ENCODE measurements at places on chromosomes 2 and 18.

DNA sequence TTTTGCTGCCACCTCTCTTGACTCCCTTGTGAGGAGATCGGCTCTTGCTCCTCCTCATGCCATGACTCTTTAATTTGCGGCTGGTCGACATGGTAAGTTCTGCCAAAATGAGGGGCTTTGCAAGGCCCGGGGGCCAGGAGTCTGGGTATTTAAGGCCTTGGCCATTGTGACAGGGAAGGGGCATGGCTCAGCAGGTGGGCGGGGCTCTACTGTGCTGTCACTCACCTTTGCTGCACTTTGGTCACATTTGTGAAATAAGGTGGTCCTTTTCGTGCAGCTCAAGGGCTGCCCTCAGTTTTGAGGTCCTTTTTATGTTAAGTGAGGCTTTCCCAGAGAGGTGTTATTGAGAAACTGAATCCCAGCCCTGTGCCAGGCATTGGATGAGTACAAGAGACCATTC lies at the start of gene TNP1:
Gene TNP1 (minus strand): TSS at position 121 of the 400 bp plus-strand sequence. CDS start 30 bp downstream, at position 91.
- DNase-seq, result no peak

GRCh38 chr2:18589354-18589753 lies at the start of gene NT5C1B:
Gene NT5C1B, minus strand, starts transcription at chr2:18589569. Its CDS starts 101 bp downstream, at chr2:18589468.
- DNase-seq, result no peak

GRCh38 chr2:210577263-210578071 lies 21.1 kb downstream of the CPS1 start:
- DNase-seq, result peak; percentile 17

- DNase-seq, result no peak
These were observed 77.4 kb downstream of the DYSF start for GRCh38 chr2:71530641-71531332.

- DNase-seq, result no peak
These were observed 148.5 kb upstream of the DNMT3A start for GRCh38 chr2:25490217-25490616.

DNA sequence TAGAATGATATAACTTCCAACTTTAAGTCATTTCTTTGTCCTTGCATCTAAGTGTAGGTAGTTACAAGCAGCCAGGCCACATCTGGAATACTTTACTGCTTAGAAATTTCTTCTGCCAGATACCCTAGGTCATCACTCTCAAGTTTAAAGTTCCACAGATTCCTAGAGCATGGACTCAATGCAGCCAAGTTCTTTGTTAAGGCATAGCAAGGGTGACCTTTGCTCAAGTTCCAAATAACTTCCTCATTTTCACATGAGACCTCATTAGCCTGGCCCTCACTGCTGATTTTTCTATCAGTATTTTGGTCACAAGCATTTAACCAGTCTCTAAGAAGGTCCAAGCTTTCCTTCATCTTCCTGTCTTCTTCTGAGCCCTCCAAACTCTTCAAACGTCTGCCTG lies 7.8 kb upstream of the UGT1A9 start:
- no peak for DNase-seq

- no peak for DNase-seq
These were observed 74.2 kb downstream of the CYRIA start for GRCh38 chr2:16591370-16591933.

DNA sequence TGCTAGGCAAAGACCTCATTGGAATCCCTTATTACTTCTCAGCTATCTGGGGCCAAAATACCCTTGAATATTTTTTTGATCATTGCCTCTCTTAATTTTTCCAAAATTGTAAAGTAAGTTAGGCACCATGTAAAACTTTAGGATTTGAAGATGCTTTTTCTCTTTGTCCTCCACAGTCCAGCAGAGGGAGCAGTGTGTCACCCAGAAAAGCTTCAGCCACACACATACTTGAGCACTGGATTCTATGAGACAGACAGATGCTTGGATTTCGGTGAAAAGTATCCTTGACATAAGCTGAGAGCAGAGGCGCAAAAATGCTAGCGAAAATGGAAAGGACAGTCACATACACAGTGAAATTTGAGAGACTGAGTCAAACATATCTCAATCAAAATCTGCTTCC lies 74.7 kb upstream of the KCNJ3 start:
- peak; percentile 1 for DNase-seq

- DNase-seq, result peak; percentile 47
These were observed 61.2 kb downstream of the CCDC85A start for GRCh38 chr2:56244911-56245530.

DNA sequence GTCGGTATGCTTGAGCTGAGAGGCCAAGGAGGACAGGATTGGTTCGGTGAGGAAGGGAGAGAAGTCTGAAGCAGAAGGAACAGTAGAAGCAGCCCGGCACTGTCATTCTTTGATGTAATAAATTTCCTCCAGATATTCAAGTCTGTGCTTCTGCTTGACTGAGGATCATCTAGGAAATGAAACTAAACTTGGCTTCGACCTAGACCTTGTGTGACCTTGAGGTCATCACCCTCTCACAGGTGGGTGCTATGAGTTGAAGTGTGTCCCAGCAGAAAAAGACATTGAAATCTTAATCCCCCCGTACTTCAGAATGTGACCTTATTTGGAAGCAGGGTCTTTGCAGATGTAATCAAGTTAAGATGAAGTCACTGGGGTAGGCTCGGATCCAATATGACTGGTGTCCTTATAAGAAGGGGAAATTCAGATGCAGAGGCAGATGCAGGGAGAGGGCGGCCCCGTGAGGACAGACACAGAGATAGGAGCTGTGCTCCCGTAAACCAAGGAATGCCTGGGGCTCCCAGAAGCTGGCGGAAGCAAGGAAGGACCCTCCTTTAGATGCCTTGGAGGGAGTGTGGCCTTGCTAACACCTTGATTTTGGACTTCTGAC lies 49.0 kb downstream of the PRKCE start:
- no peak for DNase-seq

DNA sequence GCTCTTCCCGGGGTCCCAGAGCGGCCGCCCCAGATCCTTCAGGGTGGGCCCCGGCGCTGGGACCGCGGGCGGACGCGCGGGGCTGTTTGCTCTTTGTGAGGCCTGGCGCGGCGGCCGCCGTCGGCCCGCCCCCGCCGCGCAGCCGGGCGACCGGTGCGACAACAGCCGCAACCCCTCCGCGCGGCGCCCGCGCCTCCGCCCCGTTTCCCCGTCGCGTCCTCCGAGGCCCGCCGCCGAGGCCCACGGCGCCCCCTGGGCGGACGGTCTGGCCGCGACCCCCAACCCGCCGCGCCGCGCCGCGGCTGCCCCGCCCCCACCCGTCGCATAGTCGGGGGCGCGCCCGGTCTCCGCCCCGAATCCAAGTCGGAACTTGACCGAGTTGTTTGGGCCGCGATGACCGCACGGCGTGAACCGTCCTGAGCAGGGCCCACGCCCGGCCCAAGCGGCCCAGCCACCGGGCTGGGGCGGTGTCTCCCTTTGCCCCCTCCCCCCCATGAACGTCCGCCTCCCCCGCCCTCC lies 448 bp downstream of the YPEL5 start:
- DNase-seq, result no peak

DNA sequence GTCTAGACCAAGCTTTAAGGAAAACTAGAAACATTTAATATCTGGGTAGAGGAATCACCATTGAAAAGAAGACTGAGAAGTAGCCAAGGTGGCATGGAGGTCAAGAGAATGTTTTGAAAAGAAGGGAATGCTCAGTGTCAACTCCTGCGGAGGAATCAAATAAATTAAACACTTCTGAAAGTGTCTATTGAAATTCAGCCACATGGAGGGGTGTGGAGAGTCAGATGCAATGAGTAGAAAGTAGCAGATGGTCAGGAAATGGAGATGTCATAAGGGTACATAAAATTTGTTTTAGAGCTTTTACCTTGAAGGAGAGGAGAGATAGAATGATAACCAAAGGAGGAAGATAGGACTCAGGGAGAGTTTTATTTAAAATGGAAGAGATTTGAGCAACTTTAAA lies 35.1 kb downstream of the NLRC4 start:
- DNase-seq, result no peak

GRCh38 chr18:54983041-54983686 lies 23.9 kb upstream of the CCDC68 start:
- peak; percentile 38 for DNase-seq

- DNase-seq, result no peak
These were observed 6.7 kb upstream of the OSR1 start for GRCh38 chr2:19365126-19365525.

- DNase-seq, result no peak
These were observed 14.5 kb downstream of the PDCD1 start for GRCh38 chr2:241844066-241844728.

DNA sequence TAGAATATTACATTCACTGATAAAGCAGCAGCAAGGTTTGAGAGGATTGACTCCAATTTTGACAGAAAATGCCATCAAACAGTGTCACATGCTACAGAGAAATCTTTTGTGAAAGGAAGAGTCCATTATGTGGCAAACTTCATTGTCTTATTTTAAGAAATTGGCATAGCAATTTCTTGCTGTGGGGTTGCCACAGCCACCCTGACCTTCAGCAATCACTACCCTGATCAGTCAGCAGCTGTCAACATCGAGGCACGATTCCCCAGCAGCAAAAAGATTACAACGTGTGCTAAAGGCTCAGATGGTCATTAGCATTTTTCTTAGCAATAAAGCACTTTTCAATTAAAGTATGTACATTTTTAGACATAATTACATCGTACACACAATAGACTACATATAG lies 74.7 kb downstream of the PRKCE start:
- DNase-seq, result no peak

DNA sequence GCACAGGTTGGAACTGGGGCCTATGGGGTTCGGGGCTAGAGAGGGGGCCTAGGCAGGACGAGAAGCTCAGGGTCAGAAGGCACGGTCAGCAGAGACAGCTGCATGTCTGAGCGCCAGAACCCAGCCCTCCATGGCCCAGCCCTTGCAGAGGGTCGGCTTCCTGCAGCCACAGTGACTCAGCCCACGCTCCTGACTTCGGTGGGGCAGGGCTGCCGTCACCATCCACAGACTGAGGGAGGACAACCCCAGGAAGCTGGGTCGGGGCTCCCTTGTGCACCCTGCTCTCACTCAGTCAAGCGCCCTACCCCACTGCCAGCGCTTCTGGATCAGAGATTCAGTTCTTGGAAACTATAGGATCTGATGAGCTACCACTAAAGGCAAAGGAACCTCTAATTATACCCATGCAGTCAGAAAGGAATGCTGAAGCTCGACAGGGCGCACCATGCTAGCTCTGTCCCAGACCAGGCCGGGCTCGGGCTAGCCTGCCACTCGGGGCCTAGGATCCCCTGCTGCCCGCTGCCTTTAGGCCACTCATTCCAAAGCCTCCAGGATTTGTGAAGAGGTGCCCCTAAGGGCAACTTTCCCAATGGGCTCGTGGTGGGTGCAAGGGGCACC lies 3.0 kb downstream of the ACTR1B start:
- DNase-seq, result no peak

- peak; percentile 26 for DNase-seq
These were observed 22.8 kb downstream of the NFE2L2 start for GRCh38 chr2:177241711-177242120.

DNA sequence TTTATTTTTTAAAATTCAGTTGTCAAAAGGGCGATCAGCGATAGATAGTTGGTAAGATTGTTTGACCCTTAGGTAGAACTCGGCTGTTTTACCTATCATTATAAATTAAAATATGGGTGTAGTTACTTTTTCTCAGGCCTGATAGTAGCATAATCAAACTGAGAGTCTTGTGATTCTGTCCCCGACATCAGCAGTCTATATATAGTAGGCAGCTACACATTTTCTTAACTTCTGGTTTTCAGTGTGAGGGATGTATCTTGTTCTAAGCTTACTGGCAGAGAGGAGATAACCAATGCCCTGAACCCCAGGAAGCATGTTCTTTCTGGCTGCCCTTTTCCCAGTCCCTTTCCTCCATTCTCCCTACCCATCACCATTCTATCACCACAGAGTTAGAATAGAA lies 56.6 kb downstream of the XRCC5 start:
- DNase-seq, result no peak
